ENCODE measurements at places on chromosomes 5 and 9.

GRCh38 chr5:7825630-7826029 is 25.3 kb downstream of the CFAP90 start:
- DNase-seq: no peak

DNA sequence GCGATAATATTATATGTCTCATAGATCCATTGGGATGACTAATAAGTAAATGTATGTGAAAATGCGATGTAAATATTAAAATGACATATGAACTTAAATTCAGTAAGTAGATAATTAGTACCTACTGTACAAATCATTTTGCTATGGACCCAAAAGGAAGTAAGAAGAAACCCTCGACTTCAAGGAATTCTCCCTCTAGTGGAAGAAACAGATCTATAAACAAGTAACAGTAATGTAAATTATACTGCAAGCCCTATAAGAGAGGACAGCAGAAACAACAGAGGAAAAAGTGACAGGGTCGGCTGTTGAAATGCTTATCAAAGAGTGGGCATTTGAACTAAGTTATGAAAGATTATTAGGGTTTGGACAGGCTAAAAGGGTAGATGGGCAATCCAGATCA is 320.3 kb downstream of the DMAC1 start:
- DNase-seq: no peak

GRCh38 chr9:3777137-3777536 is 251.3 kb upstream of the RFX3 start:
- no peak for DNase-seq

DNA sequence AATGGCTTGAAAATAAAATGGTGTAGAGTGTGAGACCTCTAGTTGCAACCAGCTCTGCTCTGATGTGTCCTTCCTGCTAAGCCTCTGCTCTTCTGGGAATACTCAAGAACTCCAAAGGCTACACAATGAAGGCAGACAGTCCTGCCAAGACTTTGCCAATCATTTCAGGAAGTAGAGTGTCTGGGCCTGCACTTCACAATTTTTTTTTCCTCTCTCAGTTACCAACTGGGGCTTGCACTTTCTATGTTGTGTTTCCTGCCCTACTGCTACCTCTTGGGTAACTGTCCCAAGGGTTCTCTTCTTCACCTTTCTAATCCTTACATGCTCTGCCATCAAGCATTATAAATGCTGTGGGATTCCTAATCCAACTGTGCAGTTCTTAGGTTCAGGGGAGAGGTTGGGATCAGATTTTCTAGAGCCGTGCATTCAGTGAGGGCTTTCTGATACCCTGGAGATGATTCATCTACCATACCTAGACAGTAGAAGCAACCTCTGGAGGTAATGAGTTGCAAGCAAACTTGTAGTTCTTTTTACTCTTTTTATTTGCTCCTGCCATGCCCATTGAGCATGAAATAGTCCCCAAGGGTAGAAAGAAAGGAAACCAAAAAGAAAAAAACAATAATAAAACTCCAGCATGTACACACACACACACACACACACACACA is 365.9 kb downstream of the MLLT3 start:
- no peak for DNase-seq

DNA sequence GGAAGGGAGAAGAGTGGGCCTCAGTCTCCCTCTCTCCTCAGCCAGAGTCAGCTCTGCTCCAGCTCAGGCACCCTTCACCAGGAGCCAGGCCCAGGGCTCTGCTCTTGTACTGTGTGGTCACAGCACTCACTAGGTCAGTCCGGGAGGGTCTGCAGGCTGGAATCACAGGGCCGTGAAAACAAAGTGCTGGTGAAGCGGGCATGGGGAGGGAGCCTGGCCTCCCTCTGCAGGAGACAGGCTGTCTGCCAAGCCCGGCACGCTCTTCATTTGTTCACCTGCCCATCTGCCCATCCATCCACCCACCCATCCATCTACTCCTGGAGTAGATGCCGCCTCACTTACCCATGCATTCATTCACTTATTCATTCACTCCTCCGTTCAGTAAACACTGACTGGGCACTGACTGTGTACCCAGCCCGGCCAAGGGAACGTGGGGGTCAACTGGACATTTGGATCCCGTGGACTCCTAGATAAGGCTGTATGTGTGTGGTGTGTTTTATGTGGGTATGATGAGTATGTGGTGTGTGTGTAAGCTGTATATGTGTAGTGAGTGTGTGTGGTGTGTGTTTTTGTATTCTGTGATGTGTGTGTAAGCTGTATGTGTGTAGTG is 3.6 kb downstream of the SPAAR start:
- DNase-seq: no peak

GRCh38 chr5:174837919-174838902 is 113.8 kb downstream of the MSX2 start:
- no peak for DNase-seq

DNA sequence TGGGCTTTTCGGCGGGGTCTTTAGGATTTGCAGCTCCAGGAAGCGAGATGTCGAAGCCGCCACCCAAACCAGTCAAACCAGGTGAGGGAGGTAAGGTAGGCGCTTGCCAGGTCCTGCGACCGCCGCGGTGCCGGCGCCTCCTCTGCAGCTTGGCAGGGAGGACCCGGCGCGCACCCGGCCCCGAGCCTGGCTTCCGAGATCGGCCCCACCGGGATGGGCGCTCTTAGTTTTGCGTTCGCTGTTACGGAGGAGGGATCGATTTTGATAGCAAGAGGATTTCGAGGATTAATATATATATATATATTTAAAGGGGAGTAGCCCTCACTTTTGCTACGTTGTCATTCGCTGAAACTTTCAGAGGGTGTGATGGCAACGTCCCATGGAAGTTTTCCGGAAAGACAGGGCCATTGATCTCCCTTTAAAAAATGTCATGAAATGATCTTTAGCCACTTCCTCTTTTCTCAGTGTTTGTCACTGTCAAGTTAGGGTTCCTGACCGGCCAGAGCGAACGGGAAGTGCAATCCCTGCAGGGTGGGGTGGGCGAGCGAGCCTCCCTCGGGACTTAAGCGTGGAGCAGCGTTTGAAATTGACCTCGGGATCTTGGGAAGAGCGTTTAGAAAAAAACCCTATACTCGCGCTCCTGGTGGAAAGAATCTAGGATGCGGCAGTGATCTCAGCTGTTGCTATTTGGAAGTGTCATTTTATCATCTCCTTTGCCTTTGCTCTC is 495 bp downstream of the OSTF1 start:
- DNase-seq: no peak

- no peak for DNase-seq
These were observed 13.8 kb upstream of the NKD2 start for GRCh38 chr5:994821-995220.

DNA sequence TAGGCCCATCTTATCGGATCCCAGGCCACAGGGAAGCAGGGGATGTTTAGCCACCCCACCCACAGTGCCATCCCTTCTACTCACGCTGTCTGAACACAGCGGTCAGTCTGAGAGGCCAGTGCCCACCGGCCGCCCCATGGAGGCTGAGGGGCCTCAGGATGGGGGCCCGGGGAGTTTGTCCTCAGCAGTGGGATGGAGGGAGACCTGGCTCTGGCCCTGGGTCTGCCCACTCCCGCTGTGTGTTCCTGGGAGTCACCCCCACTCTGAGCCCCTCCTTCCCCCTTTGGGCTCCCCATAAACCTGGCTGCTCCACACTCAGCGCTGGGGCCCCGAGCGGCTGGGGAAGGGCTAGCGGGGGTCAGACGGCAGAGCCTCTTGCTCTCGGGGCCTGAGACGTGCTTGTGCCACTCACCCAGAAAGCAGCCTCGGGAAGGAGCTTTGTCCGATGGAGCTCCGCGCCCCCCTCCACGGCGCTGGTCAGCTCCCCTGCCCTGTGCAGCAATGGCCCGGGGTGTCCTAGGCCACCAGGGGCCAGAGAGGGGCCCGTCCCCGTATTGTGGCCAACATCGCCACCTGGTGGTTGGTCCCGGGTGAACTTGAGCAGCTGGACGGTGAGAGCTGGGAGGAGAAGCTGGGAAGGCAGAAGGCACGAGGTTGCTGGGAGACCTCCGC is 10.9 kb upstream of the LAMC3 start:
- peak; percentile 77 for DNase-seq

DNA sequence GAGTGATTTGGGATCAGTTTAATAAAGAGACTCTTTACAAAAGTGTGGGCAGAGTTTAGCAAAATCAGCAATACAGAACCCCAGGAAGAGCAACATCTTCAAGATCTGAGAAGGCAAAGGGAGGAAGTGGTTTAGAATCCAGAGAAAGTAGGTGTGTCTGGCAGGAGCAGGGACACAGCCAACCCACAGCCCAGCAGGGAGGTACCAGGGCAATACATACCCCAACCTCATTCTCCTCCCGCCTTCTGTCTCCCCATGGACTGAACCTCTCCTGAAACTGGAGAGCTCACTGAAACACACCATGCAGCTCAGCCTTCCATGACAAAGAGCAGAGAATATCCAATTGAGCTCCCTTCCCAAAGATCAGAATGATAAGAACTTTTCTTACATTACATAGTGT is 283.4 kb downstream of the PRELID2 start:
- DNase-seq: no peak

DNA sequence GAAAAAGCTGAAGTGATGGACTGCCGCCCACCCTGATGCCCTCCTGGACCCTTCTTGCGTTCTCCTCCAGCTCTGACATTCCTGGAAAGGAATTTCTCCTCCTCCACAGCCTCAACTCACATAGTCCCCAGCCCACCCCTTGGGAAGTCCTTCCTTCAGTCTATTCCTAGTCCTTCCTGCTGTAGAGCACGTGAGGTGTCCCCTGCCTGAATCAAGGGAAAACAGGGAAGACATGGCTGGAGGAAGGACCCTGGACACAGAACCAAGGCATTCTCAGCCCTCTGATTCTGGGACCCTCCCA is 3.7 kb downstream of the ARID3C start:
- DNase-seq: no peak

DNA sequence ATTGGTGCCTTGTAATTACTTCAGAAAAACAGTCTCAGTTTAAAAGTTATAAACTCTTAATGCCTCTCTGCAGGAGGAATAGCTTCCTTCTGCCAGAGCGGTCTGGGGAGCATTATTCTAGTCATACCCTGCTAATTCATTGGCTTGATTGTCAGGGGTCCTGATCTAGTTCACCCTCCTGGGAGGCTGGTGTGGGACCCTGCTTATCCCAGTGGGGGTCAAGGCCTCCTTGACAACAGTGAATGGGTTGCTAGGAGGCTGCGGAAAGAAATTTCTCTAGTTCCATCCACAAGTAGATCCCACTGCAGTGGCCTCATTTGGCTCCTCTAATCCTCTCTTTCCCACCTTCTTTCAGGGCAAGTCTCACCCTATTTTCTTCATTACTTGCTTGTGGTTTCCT is 105.7 kb downstream of the TMC1 start:
- DNase-seq: no peak

DNA sequence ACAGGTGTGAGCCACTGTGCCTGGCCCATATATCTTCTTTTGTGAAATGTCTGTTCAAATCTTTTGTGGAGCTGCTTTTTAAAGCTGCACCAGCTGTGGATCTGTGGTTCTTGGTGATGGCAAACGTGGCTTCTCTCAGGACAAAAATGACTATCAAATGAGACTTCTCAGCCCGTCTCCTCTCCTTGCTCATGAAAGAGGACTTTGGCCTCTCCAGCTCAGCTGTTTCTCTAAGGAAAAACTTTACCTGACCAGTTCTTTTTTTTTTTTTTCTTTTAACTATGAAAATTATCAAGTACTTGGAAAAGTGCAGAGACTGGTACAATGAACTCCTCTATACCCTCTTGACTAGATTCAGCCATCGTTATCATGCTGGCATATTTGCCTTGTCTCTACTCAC is 44.8 kb downstream of the RALGPS1 start:
- no peak for DNase-seq

DNA sequence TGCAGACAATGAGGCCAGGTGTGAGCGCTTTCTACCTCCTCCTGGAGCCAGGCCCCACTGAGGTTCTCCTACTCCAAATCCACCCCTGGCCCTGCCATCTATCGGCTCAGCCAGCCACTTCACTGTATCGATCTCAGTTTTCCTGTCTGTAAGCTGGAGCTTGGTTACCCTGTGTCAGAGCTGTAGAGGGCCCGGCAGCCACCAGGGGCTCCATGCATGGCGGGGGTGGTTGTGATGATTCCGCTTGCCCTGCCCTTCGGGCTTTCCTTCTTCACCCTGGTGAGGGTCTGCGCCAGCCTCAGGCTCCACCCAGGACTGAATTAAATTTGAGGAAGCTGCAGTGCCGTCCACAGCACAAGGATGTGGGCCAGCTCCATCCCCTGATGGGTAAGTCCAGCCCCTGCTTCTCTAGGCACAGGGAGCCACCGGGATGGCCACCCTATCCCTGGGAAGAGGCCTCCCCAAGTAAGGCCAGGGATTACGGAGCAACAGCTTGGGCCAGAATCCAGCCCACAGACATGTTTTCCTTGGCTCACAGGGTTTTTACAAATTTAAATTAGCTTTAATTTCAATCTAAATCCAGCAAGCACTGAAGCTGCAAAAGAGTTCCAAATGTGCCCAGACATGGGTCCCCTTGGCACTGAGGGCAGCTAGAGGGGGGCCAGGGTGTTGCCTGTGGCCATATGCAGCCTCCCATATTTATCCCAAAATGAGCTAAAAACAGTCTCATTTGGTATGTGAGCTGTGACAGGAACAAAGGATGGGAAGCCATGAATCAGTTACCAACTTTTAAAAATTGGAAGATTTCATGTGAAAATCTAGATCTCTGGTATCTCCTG is 89.1 kb upstream of the FBXW11 start:
- no peak for DNase-seq

GRCh38 chr5:155408465-155408864 is 394.9 kb downstream of the KIF4B start:
- no peak for DNase-seq

DNA sequence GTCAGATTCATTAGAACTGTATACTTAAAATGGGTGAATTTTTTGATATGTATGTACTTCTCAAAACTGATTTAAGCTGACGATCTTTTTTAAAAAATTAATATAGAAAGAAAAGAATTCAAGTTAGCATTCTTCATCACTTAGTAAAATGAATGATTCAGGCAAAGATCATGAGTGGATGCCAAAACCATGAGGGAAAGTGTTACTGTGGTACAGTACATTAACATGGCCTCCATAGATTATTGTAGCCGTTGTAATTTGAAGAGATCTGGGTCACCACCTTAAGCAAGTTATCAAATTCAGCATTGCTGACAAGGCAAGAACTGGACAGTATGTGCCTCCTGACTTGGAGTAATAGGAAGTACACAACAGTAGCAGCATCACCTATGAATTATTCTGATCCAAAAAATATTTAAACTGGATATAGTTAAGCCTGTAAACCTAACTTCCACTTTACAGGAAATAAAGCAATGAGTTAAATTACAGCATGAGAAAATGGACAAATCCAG is 29.7 kb downstream of the C9orf85 start:
- DNase-seq: no peak

DNA sequence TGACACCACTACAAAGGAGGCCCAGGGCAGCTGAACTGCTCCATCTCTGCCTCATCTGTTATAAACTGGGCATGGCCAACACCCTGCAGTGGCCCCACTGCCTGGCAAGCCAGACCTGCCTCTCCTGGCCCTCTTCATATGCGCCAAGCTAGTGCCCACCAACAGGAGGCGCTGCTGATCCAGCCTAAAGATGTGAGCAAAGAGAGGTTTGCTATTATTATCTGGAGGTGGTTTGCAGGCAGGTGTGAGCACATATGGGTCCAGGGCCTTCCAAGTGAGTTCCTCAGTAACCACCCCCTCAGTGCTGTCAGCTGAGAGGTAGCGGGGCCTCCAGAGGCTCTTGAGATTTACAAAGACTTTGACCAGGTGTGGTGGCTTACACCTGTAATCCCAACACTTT is 232.2 kb downstream of the SYK start:
- no peak for DNase-seq
